ENCODE measurements at places on chromosomes 7 and 10. TPM values are rescaled to one million over a fixed set of nuclear protein-coding genes. Genes with fewer than 3 reads are reported as not detected.

Gene AKR1C3
- total RNA-seq, result 2.0 TPM

Gene GTF2IRD1
- 0.34 TPM for total RNA-seq

Gene WDR86
- total RNA-seq, result 4.0 TPM

Gene SFTPA2
- total RNA-seq, result not detected

Gene HTR7
- not detected for total RNA-seq

Gene NEUROD6
- not detected for total RNA-seq

Gene LLCFC1
- total RNA-seq, result not detected

Gene GLI3
- 0.75 TPM for total RNA-seq

Gene MMRN2
- not detected for total RNA-seq
